ENCODE measurements at places on chromosomes 12 and 14.

DNA sequence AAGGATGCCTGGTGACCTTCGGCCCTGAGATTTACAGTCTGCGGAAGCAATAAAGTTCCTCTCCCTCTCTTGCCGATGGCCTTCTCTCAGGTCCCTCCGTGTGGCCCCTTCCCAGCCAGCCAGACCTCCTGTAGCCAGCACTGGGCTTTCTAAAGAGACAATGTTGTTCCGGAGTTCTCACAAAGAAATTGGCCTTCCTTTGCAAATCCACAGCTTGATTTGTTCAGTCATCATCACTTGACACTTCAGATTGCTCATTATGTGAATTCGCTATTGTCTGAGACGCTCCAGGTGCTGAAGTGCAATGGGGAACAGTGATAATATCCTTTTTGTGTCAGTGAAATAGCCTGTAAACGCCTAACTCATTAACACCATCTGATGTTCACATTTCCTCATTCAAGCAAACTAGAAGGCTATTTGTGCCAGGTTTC, 43.7 kb upstream of the GPHB5 start:
- no peak for DNase-seq

DNA sequence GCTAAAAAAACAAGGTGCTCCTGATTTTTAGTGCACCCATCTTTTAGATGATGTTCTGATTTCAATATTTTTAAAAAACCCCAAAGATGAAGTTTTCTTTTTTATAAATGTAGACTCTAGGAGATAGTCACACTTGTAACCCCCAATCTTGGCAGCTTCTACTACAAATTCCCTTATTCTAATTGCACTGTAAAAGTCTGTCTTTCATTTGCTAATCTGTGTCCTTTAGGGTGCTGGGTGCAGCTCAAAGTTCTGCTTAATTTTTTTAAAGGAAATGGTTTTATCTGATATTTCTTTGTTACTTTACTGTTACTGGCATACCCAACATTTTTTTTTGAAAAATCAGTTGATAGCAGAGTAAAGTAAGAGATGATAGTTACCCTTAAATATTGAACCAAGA, 172.0 kb downstream of the TRHDE start:
- DNase-seq, result no peak

- no peak for DNase-seq
Observed at GRCh38 chr14:72678356-72678755, 215.5 kb downstream of the DPF3 start.

GRCh38 chr14:65109357-65109756, 7.0 kb upstream of the MAX start:
- no peak for DNase-seq

- DNase-seq, result no peak
Observed at GRCh38 chr12:105025890-105026289, 39.8 kb downstream of the NOPCHAP1 start.

DNA sequence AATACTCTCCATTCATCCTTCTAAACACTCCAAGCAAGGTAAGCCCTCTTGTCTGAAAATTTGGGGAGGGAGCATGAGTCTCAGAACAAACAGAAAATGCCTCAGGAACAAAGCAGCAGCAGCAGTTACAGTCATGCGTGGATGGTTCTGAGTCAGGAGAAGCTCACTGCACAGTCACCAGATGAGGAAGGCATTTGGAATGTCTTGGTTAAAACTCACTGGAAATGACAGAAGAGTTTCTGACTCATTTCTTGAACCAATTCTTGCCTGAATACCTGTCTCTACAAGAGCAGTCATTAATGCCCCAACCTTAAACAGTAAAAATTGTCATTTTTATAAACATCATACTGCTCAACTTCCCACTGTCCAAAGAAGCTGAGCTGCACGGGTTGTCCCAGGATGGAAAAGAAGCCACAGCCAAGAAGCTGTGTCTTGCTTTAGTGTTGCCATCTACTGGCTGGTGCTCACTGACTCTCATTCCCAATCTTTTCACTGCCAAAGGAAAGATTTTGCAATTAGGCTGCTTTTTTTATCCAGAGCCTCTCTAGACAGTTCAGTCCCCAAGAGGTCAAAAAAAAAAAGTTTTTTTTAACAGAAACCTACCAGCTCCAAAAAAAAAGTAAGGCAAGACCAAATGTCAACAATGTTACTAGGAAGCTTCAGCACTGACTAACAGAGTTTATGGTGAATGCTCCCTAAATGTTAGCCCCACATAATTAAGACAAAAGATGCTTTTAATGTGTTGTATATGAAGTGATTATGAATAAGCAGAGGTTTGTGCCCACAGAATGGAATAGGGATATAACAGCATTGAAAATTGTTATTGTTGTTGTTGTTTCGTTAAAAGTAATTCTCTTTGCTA, 40.4 kb downstream of the KICS2 start:
- no peak for DNase-seq

DNA sequence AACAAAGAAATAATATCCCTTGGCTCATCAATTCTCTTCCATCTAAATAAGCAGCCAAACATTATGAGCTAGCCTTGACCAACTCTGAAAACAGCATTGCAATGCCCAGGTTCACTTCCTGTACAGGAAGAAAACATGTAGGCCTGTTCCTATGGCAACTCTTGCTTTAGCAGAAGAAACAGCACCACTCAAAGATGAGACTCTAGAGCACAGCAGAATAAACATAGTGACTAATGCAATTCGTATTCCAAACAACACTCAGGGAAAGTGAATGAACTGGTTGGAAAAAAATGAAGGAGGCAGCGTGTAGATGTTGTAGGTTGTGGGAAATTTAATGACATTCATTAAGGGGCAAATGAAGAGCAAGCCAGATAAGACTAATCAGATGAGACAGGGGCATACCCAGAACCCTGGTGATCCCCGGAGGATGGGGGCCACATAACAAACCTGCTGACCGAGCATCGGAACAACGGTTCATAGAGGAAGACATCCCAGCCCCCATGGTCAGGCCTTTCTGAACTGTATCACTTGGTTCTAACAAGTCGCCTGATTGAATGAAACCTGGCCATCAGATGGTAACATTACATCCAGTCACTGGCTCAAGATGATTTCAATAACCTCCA, 9.0 kb downstream of the ARHGDIB start:
- DNase-seq, result no peak

- no peak for DNase-seq
Observed at GRCh38 chr12:121905746-121906145, 12.6 kb upstream of the CFAP251 start.

- no peak for DNase-seq
Observed at GRCh38 chr14:104445086-104445485, 134.5 kb upstream of the C14orf180 start.

DNA sequence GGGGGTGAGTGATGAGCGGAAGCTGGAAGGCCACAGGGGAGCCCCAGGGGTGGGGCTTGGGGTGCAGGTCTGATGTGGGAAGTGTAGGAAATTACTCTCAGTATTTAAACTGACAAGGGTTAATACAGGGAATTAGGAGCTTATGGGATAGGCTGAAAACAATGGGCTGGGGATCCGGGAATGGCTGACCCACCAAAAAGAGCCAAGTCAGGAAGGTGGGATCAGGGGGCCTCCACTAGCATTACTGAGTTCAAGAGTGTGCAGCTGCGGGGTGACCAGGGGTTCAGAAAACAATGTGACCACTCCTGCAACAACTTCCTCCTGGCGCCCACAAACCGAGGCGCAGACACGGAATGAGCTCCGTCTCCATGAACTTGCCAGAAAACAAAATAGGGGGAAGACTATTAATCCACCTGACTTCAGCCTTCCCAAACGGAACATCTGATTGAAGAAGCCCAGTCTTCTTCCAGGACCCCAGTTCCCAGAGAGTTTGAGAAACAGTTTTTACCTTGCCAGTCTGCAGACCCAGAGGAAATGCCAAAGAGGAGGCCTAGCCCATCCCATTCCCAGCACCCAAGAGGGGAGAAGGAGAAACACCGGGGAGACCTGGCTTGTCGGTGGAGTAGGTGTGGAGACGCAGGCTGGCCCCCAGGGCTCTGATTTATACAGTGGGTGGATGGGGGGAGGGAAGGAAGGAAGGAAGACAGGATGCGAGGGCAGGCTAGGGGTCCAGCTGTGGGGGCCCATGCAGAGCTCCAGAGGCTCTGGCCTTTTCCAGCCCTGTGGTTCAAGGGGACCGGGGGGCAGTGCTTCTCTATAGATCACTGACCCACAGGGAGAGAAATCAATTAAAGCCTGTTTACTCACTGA, 16.5 kb upstream of the YY1 start:
- DNase-seq, result no peak

GRCh38 chr12:46803517-46803916, 22.3 kb downstream of the SLC38A4 start:
- DNase-seq, result no peak

DNA sequence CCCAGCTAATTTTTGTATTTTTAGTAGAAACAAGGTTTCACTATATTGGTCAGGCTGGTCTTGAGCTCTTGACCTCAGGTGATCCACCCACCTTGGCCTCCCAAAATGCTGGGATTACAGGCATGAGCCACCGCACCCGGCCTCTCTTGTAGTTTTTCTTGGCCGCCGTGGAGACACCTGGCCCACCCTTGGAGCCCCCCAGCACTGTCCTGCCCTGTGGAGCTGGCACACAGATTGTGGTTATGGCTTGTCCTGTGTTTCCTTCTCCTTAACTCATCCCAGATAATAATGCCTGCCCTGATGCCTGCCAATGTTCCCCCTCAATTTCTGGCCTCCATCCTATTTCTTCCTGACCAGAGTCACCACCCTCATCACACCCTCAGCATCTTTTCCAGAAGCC, 57.9 kb downstream of the CHGA start:
- DNase-seq, result no peak

GRCh38 chr14:105664691-105665090, 138.3 kb downstream of the TMEM121 start:
- no peak for DNase-seq

GRCh38 chr12:123938679-123939480, 33.8 kb downstream of the CCDC92 start:
- no peak for DNase-seq

DNA sequence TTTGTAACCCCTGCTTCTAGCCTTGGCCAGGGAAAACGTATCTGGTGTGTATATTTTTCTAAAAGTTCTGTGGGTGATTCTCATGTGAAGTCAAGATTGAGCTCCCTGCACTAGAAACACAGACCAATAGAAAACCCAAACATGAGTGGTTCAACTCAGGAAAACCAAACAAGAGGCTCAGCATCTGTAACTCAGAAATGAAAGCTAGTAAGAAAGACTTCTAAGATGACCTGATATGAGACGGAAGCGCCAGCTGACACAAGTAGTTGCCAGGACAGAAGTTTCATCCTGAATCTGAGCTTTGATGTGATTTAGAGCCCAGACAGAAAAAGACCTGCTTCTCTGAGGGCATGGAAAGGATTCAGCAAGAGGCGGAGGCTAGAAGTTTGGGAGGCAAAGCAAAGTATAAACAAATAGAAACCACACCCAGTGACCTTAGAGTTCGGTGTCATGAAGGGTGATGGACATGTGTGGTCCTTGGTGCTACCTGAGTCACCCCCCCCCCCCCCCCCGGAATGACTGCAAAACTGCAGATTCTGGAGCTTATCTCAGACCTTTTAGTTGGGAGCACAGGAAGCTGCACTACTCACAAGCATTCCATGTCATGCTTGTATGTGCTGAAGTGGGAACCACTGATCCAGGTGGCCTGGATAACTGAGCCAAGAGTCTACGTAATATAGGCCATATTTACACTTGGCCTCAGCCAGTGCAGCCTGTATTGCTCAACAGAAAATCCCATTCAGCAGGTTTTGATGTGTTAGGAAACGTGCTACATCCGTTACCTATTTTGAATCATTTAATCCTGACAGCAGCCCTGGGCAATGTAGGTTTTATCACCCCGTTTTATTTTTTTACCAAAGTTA, 191.3 kb downstream of the ANO6 start:
- DNase-seq, result no peak

DNA sequence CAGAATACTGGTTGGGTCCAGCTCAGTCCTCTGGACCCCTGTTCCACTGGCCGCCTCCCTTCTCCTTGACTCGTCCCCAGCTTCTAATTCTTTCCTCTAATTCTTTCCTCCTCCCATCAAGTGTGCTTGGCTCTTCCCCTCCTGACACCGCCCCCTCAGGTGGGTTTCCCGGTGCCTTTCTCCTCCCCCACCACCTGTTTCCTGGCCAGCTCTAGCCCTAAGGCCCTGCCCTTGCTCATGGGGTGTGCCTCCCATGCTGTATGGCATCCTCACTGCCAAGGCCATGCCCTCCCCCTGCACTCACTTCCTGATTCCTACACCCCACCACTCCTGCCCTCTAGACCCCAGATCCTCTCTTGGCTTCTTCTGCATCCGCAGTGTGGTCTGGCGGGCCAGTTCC, 12.1 kb upstream of the EML1 start:
- DNase-seq, result no peak

GRCh38 chr14:96165493-96166436, 38.9 kb upstream of the BDKRB2 start:
- DNase-seq, result no peak

- no peak for DNase-seq
Observed at GRCh38 chr14:86020841-86021240, 490.9 kb downstream of the FLRT2 start.

DNA sequence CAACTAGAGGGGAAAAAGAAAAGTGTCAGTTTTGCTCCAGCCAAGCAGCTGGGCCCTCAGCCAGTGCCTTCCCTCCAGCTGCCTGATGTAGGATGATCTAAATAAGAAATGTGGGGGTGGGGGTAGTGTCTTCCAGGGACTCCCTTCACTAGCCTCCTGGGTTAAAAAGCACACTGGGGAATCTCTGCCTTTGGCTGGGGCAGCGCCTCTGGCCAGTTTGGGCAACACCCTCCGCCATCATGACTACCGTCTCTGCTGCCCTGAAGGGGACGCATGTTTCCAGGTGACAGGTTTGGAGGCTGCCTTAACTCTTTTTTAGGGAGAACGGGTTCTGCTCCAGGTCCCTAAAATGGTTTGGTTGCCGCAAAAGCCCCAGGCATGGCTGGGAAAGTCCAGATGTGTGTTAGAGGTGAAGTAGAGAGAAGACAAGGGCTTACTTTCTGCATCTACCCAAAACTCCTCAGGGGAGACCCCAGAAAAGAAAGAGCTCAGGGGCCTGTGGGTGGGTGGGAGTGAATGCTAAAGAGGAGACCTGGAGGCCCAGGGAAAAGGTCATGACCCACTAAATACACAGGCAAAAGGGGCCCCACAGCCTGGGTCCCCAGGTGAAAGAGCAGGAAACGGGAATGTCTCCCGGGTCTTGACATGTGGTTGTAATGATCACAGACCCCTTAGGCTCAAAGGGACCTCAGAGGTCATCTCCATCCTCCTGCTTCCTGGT, 132.8 kb upstream of the CCND2 start:
- DNase-seq, result no peak

DNA sequence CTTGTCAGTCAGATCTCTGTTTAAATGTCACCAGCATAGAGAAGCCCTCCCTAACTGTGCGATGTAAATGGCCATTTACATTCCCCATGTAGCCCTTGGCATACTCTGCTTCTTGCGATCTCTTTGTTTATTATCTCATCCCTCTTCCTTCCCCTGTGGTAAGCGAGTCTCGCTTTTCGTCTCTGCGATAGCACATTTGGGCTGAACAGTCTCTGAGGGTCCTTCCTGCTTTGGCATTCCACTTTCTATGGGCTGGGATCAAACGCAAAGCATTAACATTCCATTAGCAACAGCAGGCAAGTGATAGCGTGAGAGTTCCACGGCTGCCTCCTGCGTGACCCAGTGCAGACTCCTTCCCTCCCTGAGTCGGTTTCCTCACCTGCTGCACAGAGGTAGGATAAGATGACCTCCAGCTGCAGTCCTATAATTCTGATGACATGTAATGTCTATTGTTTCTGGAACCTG, 61.4 kb upstream of the TUNAR start:
- DNase-seq, result no peak

All from activated naive CD4-positive, alpha-beta T cell (primary cell).